ENCODE measurements at places on chromosomes 7 and 10.

GRCh38 chr10:88032566-88032965, 169.1 kb downstream of the PTEN start:
- DNase-seq = no peak

DNA sequence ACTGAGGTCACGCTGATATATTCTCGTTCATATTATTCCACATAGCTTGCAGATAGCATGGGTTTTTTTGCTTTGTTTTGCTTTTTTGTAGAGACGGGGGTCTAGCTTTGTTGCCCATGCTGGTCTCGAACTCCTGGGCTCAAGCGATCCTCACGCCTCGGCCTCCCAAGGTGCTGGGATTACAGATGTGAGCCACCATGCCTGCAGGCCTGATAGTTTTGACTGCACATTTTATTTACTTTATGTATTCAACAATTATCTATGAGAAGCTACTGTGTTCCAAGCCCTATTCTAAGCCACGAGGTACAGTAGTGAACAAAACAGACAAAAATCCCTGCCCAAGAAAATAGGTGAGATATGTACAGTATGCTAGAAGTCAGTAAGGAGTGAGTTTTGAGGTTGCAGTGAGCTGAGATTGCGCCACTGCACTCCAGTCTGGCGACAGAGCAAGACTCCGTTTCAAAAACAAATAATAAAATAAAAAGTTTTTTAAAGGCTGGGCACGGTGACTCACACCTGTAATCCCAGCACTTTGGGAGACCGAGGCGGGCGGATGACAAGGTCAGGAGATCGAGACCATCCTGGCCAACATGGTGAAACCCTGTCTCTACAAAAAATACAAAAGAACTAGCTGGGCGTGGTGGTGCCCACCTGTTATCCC, 1.3 kb upstream of the YWHAG start:
- no peak for DNase-seq

GRCh38 chr7:93890041-93890463, 501 bp downstream of the TFPI2 start:
- DNase-seq = peak; percentile 48

GRCh38 chr10:13117841-13118783, 18.1 kb downstream of the OPTN start:
- peak; percentile 55 for DNase-seq

DNA sequence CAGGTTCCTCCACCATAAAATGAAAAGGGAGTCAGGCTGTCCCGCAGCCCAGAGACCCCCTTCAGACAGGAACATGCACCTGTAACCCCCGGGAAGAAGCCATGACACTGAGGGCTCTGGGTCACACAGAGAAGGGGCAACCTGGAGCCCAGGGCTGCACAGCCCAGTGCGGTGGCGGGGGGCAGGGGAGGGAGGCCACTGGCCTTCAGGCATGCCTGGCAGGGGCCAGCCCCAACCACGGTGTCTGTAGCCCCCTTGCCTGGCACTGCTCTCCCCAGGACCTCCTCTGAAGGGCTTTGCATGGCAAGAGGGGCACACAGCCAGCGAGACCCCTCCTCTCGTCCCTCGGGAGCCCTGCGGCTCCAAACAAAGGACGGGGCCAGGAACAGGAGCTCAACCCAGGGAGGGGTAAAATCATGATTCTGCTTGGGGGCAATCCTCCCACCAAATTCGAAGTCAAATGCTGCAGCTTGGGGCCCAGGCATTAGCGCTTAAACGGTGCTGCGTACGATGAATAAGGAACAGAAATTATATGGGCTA, 235.1 kb downstream of the MAD1L1 start:
- DNase-seq = no peak

DNA sequence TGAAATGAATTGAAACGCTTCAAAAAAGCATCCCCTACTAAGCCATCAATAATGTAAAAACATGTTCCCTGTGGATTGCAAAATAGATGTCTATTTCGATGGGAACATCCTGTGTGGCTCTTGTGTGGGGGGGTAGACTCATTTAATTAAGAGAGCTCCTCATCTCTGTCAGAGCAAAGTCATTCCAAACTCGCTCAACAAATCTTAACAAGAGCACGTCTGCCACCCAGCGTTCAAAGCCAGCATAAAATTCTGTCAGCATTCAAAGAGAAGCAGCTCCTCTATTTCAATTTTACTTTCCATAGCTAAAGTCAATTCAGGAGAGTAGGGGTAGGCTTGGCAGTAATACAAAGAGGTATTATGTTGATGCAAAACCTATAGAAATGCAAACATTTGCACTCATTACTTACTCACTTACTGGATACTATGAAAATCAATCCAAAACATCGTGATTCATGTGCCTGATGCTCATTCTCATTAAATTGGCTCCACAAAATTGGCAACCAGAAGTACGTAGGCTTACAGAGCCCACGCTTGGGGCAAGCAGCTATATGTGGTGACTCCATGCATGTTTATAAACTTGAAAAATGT, 114.9 kb downstream of the IPMK start:
- no peak for DNase-seq

GRCh38 chr7:151491859-151492258, 27.8 kb downstream of the RHEB start:
- DNase-seq = no peak

DNA sequence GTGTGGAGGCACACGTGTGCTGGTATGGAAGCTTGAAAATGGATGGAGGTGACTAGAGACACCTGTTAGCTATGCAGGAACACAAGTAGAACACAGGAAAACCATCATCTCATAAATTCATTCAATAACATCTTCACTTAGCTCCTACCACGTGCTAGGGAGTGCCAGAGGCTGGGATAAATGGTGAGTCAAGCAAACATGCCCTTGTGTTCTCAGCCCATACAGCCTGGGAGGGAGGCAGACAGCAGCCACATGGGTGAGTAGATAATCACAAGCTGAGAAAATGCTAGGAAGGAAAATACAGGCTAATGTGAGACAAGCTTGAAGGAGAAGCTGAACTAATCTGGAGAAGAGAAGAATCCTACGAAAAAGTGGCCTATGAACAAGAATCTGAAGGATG, 468.0 kb upstream of the ZMIZ1 start:
- no peak for DNase-seq

GRCh38 chr7:142697270-142697669, 52.0 kb upstream of the PRSS1 start:
- no peak for DNase-seq

GRCh38 chr10:100510533-100511308, 8.9 kb downstream of the SEC31B start:
- DNase-seq = no peak

DNA sequence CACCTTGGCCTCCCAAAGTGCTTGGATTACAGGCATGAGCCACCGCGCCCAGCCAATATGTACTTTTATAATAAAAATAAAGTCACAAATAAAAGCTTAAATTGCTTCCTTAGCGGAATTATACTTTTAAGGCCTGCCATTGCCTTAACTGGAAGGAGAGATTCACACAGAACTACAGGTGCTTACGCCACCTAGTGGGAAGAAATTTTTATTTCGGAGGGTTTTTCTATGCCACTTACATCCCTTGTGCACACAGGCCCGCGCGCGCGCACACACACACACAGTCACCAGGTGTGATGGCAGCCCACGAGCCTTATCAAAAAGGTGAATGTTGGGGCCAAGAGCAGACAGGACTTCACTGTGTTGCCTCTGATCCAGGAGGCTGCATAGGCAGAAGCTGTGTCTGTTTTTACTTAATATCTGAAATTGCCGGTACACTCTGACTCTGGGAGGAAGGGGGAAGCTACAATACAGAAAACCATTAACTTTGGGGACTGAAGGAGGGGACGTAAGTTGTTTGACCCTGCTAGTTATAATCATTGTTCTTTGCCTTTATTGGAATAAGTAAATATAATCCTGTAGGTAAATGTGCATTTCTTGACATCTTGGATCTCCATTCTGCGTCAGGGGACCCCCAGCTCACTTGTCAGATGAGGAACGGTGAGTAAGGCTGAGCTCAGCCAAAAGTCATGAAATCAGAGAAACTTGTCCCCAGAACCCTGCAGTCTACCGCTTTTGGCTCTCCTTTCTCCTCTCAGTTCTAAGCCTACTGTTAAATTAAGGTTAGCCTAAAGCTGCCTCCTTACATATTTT, 87.1 kb downstream of the SLC16A9 start:
- DNase-seq = no peak

GRCh38 chr10:62831346-62831745, 15.2 kb upstream of the EGR2 start:
- DNase-seq = no peak

DNA sequence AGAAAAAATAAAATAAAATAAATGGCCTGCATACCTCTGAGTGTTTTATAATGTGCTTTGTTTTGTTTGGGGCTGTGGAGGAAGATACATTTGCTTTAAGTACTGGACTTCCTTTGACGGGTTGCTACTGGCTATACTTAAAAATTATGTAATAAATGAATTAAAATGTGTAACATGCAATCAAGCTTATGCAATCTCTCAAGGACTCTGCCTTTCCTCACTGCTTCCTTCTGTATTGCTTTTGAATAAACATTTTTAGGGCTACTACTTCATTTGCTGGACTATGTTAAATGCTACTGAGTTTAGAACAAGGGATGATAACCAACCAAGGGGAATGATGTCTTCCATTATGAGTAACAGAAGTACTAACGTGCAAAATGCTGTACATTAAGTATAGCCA, 91.6 kb downstream of the ETV1 start:
- no peak for DNase-seq

DNA sequence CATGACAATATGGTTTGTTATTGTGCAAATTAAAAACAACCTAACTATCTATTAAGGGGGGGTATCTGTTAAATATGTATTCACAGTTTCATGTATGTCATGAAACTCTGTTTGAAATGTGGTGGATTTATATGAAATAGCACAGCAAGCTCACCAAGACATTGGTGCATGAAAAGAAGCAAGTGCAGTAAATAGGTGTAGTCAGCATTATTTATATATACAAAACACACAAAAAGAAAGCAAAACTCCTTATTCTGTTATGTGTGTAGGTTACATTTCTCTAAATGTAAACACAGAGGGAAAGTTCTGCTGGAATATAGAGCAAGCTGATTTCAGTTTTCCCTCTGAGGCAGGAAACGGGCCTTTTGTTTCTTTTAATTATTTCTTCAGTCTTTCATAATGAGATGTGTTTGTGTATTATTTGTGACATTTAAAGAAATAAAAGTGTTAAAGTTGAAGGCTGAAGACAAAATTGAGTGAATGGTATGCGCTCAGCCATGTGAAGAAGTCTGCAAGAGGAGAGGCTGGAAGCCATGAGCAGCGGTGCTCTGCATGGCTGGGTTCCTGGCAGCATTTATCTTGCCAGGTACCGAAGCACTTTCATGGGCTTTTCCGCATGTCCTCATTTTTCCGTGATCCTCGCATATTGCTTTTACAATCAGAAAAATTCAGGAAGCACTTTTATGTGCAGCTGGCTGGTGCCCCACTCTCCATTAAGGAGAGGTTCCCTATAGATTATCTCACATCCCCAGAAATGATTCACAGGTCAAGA, 38.5 kb downstream of the GRID1 start:
- no peak for DNase-seq

DNA sequence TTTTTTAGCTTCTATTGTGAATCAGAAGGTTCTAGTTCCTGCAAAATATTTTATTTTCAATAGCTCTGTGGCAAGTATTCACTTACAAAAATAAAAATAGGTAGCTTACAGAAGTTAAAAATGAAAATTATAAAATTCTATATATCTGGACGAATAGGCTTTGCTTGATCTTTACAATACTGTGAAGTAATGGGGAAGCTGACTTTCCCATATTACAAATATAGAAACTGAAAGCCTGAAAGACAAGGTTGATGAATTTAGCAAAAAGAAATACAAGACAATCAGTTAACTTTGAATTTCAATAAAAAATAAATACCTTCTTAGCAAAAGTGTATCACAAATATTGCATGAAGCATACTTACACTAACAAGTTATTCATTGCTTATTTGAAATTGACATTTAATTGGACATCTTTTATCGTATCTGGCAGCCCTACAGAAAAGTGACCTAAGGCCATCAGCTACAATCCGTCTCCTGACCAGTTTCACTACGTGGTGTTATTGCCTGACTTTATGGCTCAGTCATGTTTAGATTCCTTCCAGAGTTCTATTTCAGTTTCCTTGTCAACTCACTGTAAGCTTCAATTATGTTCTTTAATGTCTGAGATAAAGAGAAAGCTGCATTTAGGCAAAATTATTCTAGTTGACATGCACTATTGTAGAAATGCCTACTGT, 310.5 kb upstream of the HGF start:
- DNase-seq = no peak

GRCh38 chr10:59708816-59709394, 745 bp downstream of the SLC16A9 start:
- DNase-seq = peak; percentile 71

- no peak for DNase-seq
Measured at GRCh38 chr7:57384380-57384779, 65.6 kb upstream of the ZNF716 start.

DNA sequence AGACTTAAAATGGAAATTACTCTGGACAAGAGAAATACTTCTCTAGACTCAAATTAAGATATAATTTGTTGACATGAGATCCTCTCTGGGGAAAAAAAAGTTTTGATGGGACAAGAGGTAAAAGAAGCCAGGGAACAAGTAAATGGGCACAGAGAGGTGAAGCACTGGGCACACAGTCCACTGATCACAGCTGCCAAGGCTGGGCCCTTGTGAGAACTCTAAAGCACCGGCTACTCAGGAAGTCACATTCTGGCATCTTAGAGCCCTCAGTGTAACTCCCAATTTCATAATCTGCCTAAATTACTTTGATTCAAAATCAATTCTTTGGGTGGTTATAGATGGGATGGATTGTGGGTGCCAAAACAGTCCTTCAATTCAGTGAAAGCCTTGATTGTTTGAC, 123.2 kb upstream of the CACNA2D1 start:
- DNase-seq = peak; percentile 50

GRCh38 chr7:28406192-28406591, 6.1 kb upstream of the CREB5 start:
- no peak for DNase-seq

GRCh38 chr10:116634126-116634975, 13.6 kb downstream of the PNLIPRP2 start:
- DNase-seq = no peak

- no peak for DNase-seq
Measured at GRCh38 chr10:98128802-98129201, 5.7 kb upstream of the R3HCC1L start.

GRCh38 chr7:157282141-157282801, 54.5 kb upstream of the DNAJB6 start:
- DNase-seq = no peak

DNA sequence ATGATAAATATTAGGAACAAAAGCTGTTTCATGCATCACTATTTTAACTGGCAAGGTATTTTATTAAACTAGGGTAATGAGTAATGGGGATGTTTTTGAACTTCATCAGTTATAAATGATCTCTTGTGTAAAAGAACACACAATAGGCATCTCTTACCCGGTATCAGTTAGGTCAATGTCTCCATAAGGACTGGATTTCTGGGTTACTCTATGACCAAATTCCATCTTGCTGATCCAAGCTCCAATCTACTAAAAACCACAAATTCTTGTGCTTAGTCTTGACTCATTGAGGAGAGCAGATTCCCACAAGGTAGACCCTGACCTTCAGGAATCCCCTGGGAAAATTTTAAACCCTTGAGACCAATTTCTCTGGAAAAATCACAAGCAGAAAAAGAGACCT, 1167.7 kb downstream of the XPNPEP1 start:
- no peak for DNase-seq

- peak; percentile 84 for DNase-seq
Measured at GRCh38 chr10:69375307-69376151, 41.2 kb downstream of the TACR2 start.

GRCh38 chr7:127717502-127718339, 65.7 kb downstream of the SND1 start:
- DNase-seq = no peak

GRCh38 chr7:43764039-43764761, 5.7 kb downstream of the BLVRA start:
- no peak for DNase-seq

GRCh38 chr10:64196638-64197315, 675.6 kb downstream of the REEP3 start:
- DNase-seq = no peak

Data from psoas muscle (tissue), 8 donors.